ENCODE measurements at places on chromosomes 13 and 19.

DNA sequence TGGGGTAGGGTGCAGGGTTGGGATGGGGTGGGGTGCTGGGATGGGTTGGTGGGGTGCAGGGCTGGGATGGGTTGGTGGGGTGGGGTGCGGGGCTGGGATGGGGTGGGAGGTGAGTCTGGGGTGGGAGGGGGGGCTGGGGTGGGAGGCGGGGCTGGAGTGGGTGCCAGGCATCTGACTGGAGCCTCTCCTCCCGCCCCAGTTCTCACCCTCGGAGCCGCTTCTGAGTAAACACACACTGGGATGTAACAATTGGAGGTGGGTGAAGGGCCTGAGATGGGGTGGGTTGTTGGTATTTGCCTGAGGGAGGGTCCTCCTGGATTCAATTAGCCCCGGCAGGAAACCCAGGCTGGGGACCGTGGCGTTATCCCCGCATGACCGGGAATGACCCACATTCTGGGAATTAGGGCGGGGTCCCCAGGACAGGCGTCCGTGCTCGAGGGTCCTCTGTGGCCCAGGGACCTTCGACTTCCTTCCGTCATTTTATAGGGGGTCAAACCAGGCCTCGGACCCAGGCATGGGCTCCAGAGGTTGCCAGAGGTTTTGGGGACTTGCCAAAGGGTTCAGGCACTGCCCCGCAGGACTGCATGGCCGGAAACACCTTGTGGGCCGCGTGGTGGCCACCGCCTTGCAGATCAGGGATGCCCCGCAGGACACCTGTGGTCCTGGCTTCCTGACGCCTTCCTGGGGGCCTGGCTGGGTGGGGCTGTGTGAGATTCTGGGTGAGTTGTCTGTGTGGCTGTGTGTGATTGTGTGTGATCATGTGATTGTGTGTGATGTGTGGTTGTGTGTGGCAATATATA, 1.4 kb downstream of the TMPRSS9 start:
- no peak for ATAC-seq

- ATAC-seq = no peak
These were observed 6.2 kb downstream of the AP1M1 start for GRCh38 chr19:16204005-16204294.

- no peak for ATAC-seq
These were observed 2.3 kb upstream of the STRN4 start for GRCh38 chr19:46748325-46749109.

DNA sequence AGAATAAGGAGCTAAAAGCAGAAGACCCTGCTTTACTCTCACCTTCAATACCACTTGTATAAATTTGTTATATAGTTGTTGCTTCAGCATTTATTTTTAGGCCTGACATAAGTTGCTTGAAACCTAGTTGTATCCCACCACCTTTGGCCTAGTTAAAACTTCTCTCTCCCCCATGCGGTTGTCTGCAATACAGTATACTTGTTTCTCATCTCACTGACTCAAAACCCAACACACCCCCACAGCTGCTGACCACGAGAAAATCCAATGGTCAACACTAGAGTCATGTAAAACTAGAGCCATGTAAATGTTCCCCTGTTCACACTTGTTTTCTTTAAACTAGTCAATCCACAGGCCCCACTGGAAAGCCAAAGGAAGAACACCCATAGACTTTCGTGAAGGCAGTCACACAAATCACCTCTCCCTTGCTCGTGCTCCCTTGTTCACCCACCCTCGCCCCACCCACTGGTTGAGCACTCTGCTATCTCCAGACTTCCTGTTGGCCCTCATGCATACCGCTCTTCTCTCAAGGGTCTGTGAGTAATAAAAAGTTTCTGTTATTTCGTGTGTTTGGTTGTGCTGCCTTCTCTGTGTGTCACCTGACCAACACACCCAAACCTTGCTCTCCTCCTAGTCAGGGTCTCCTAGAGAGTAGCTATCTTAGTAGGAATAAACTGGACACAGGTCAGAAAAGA, 12.9 kb upstream of the CCDC169 start:
- no peak for ATAC-seq

DNA sequence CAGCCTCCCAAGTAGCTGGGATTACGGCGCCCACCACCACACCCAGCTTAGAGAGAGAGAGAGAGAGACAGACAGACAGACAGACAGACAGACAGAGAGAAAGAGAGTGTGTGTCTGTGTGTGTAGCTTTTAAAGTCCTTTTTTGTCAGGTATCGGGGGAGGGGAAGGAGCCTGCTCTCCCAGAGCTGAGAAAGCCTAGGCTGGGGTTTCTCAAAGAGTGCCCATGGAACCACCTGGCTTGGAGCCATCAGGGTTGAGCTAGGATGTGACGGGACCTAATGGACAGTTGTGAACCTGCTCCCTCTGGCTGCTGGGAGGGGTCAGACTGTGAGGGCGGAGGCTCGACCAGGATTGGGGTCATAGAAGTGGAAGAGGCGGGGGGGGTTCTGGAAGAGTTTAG, 16.6 kb downstream of the RFX1 start:
- no peak for ATAC-seq

All from esophagus mucosa (tissue), 1 donor.